ENCODE measurements at places on chromosomes 5 and 9.

- no peak for DNase-seq
Observed at GRCh38 chr9:96203867-96204501, 98.0 kb downstream of the HSD17B3 start.

GRCh38 chr5:107812570-107813141, 141.9 kb upstream of the EFNA5 start:
- DNase-seq: no peak

DNA sequence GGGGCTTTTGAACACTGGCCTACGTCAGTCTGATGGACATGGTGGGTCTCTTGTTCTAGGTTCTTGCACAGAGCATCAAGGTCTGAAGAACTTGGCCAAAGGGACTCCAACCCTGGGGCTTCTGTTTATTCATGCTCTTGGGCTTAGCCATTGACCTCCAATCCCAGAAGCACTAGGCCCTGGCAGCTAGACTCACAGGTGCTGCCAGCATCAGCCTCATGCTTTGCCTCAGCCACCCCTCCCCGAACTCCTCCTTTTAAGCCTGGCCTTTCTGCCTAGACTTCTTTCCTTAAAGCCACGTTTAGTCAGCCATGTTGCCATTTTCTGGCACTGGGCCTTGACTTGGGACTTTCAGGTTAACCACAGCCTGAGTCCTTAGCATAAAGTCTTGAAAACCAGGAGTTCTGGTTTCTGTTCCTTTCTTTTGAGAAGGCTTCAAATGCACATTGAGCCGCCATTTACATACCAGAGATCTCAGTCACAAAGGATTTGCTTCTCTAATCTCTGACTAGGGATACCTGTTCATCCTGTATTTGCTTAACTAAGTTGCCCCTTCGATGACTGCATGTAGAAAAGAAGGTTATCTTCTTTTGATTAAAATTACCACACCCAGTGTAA, 54.7 kb downstream of the ANGPTL2 start:
- DNase-seq: no peak

GRCh38 chr9:121607434-121608167, 43.8 kb upstream of the DAB2IP start:
- DNase-seq: no peak

GRCh38 chr5:131277875-131278740, 14.3 kb downstream of the CDC42SE2 start:
- DNase-seq: no peak

DNA sequence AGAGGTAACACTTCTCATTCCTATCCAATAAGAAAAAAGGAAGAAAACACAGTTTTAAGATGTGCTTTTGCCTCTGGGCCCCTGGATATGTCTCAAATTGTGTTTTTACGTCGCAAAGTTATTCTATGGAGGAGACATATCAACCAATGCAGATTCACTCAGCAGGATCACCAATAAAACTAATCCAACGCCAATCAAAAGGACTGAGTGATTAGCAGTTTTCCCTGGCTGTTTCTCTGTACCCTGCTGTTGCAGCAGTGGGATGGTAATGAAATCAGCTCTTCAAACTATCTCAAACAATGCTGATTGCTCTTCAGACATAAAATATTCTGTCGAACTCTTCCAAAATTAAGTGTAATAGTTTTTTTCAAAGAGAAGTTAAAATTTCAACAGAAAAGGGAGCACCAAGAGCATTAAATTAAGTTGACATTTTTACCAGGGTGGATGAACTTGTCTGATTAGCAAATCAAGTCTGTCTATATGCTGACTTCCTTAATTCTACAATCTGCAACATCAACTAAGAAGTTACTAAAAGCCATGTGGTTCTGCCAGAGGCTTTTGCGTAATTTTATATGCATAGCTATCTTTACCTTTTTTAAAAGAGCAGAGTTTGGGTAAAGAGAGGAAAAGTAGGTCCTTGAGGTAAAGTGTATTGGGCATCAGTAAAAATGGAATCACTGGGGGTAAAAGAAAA, 9.7 kb upstream of the HK3 start:
- no peak for DNase-seq

GRCh38 chr5:35294976-35295375, 64.7 kb upstream of the PRLR start:
- no peak for DNase-seq

GRCh38 chr5:2259494-2260107, 376.9 kb upstream of the IRX4 start:
- DNase-seq: no peak

GRCh38 chr5:124546643-124547042, 199.8 kb downstream of the ZNF608 start:
- DNase-seq: no peak

GRCh38 chr5:35248843-35249780, 18.8 kb upstream of the PRLR start:
- no peak for DNase-seq

DNA sequence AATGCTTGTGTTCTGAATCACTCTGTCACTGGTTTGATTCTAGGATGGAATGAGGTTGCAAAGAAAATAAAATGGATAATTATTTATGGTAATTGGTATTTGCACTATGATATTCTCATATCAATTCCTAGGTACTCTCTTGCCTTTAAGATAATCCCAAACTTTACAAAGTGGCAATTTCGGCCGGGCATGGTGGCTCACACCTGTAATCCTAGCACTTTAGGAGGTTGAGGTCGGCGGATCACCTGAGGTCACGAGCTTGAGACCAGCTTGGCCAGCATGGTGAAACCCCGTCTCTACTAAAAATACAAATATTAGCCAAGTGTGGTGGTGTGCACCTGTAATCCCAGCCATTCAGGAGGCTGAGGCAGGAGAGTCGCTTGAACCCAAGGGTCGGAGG, 1118.7 kb upstream of the C9orf72 start:
- DNase-seq: no peak

DNA sequence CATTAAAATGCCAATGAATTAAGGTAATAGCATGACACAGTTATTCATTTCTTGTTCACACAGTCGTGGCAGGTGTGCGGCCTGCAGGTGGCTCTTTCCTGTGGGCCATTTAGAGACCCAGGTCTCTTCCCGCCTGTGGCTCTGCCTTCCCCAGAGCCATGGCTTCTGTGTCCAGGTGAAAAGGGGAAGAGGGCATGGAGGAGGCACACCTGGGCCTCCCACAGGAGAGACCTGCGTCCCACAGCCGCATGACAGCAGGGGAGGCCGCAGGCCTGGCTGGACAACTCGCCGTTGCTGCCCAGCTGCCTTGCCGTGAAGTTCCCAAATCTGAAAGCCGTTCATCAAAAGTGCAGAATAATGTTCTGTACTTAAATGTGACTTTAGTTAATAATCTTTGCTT, 14.4 kb upstream of the PLEKHG4B start:
- DNase-seq: no peak

- DNase-seq: no peak
Observed at GRCh38 chr5:78501411-78502352, 141.3 kb downstream of the SCAMP1 start.

All from T follicular helper cell (primary cell).